Effector memory CD4-positive, alpha-beta T cell (primary cell): ENCODE measurements at places on chromosomes 11 and 22.
A peak's percentile ranks its signal among the peaks of the same experiment; 100 is the strongest.

- DNase-seq, result no peak
These were observed 35.6 kb downstream of the SERPINH1 start for GRCh38 chr11:75597636-75598035.

GRCh38 chr11:6563121-6563619 lies 40.2 kb downstream of the RRP8 start:
- DNase-seq, result no peak

DNA sequence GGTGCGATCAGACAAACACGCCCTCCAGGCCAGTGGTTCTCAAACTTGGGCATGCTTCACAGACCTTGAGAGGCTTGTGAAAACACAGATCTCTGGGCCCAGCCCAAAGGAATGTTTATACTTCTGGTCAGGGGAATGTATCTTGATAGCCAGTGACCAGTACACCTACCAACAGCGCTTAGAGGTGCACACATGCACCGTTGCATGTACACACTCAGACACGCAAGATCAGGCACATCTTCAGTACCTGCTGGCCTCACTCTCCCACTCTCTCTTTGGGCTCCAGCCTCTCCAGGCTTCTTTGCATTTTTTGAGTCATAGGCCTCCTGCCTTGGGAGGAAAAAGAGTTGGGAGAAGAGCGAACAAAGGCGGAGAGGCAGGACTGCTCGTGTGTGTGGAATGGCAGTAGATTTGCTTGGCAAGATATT lies 11.7 kb upstream of the FXYD6 start:
- DNase-seq, result no peak

DNA sequence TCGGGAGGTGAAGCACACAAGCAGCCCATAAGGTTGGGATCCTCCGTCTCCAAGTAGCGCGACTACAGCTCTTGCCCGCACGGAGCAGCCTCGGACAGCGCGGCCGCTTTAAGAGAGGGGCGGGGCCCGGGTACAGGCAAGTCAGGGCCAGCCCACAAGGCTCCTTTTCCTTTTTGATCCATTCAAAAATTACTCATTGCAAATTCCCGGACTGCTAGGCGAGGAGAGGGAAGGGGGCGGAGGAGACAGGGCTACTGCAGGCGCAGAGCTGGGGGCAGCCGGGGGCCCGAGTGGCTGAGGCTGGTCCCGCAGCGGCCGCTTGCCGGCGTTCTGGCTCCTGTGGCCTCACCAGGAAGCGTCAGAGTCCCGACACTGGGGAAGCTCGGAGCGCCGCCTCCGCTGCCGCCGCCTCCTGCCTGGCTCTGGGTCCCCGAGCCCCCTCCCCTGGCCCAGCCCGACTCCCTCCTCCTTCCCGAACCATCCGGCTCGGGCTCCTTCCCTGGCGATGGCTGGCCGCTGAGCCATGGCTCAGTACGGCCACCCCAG lies at the start of gene UBASH3B:
Gene UBASH3B, plus strand, starts transcription at position 196 of the 546 bp plus-strand sequence. Its CDS starts 328 bp downstream, at position 524.
- DNase-seq, result peak; percentile 40

GRCh38 chr22:30985561-30986208 lies 16.6 kb downstream of the TUG1 start:
- no peak for DNase-seq

GRCh38 chr11:19419021-19419750 lies 178.4 kb upstream of the E2F8 start:
- no peak for DNase-seq

GRCh38 chr11:77423624-77424023 lies 50.3 kb downstream of the PAK1 start:
- no peak for DNase-seq

DNA sequence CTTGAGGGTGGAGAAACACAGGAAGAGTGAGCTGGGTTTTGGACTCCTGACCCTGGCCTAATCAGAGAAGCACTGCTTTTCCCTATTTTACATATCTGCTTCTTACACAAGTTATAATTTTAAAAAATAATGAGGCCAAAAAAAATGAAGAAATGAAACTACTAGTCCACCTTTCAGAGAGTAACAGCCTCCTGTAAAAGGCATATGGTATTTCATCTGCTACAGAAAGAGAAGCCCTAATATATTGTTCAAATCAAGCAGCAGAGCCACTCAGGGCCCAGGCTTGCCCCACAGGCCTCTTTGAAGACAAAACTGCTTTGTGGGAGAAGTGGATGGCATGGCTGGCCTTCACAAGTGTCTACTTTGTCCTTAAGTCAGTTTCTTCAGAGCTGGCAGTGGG lies 10.0 kb downstream of the DIXDC1 start:
- DNase-seq, result no peak
